ENCODE measurements at places on chromosomes 1 and 21. TPM values are rescaled to one million over a fixed set of nuclear protein-coding genes. Genes with fewer than 3 reads are reported as not detected.
A peak's percentile ranks its signal among the peaks of the same experiment; 100 is the strongest.

- no peak for DNase-seq
Observed at GRCh38 chr21:14569868-14570267, 23.8 kb upstream of the SAMSN1 start.

DNA sequence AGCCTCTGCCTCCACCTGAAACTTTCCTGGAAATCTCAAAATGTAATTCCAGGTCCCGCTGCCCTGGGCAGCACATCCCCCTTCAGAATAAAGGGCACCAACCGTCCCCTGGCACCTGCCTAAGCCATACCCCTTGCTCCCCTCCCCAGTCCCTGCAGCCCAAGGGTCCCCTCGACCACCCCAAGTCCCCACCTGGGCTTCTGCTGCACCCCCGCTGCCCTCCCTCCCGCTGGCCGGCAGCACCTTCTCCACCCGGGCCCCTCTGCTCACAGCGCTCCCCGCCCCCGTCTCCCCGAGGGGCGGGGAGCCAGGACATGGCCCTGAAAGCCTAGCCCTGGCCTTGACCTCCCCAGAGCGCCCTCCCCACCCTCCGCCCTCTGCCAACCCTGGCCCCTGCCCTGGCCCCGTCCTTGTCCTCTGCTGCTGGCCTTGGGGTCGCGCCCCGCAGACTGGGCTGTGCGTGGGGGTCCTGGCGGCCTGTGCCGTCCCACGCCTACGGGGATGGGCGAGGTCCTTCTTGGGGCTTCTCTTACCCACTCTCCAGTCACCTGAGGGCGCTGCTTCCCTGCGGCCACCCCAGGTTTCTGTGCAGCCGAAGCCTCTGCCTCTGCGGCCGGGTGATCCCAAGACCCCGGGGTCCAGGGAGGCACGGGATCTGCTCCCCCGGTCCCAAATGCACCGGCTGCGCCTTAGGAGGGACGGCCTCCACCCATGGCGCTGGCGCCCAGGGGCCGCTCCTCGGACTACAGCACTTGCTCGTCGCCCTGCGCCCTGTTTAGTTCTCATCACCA, 41.7 kb downstream of the WDR4 start:
- DNase-seq, result no peak

GRCh38 chr1:244173240-244173639, 122.2 kb downstream of the ZBTB18 start:
- no peak for DNase-seq

GRCh38 chr21:40667967-40668366, 179.0 kb downstream of the DSCAM start:
- DNase-seq, result no peak

DNA sequence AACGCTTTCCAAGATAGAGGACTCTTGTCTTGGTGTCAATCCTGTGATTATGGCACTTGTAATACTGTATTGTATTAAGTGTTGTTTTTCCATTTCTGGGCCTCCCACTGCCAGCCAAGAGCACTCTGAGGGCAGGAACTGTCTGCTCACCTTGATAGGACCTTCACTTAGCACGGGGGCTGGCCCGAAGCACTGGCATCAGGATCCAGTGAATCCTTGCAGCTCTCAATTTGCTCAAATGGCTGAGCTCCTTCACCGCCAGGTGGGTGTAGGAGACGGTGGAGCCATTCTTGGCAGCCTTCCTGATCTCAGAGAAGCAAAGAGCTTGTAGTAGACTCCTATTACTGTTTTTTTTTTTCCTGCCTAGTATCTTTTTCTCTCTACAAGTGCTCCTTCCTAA, 17.7 kb downstream of the MECR start:
- no peak for DNase-seq

- no peak for DNase-seq
Observed at GRCh38 chr1:180213401-180214170, 16.5 kb upstream of the LHX4 start.

GRCh38 chr1:26999440-26999987, 6.0 kb downstream of the TRNP1 start:
- DNase-seq, result no peak

DNA sequence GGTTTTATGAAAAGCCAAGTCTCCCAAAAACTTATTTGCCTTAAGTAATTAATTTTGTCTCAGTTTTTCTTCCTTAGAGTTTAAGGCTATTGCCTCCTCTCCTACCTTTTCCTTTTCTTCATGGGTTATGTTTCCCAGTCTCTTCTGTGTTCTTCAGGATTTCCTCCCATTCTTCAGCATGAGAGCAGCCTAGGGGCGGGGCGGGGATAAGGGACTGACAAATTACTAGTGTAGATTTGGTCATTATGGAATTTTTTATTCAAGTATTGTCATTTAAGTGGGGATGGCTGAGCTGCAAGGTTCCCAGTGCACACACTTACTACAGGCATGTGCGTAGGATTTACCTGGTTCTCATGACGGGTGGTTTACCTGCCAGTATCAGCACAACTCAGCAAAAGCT, 35.2 kb upstream of the PIGV start:
- DNase-seq, result no peak

DNA sequence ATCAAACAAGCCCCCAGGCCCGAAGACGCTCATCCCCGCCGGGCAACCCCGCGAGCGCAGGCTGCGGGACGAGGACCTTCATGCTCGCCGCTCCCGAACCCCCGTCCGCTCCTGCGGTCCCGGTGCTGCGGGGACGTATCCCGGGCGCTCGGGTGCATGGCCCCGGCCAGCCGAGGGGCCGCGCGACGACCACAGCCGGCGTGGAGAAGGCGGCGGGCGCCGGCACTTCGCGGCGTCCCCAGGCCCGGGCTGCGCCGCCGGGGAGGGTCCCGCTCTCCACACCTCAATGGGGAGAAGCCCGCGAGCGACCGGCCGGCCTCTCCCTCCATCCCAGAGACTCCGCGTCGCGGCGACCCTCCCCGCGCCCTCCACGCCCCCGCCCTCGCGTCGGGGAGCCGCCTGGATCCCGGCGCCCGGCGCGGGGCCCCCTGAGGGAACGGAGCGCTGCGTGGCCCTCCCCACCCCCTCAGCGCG, 401 bp downstream of the ERRFI1 start:
- no peak for DNase-seq

- no peak for DNase-seq
Observed at GRCh38 chr1:211247921-211248320, 11.2 kb upstream of the RCOR3 start.

GRCh38 chr1:62428351-62428750, 8.5 kb upstream of the USP1 start:
- DNase-seq, result no peak

GRCh38 chr1:76254104-76255030, 179.8 kb downstream of the ST6GALNAC3 start:
- DNase-seq, result no peak

DNA sequence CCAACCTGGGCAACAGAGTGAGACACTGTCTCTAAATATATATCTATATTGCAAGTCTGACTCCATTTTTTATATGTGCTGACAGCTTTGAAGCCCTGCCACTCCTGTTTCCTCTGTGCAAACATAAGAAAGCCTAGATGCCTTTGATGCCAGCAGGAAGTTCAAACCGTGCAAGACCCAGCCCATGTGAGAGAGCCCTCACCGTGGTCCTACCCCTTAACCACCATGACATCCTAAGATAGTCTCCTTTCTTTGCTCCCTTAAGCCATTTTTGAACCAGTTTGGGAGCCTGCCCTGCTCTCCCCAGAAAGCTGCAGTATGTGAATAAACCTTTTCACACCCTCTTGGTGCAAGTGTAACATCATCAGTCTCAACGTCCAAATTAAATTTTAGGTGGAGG, 3.7 kb upstream of the DIPK1A start:
- peak; percentile 60 for DNase-seq

- DNase-seq, result no peak
Observed at GRCh38 chr1:108962681-108963051, 618 bp downstream of the CLCC1 start.

DNA sequence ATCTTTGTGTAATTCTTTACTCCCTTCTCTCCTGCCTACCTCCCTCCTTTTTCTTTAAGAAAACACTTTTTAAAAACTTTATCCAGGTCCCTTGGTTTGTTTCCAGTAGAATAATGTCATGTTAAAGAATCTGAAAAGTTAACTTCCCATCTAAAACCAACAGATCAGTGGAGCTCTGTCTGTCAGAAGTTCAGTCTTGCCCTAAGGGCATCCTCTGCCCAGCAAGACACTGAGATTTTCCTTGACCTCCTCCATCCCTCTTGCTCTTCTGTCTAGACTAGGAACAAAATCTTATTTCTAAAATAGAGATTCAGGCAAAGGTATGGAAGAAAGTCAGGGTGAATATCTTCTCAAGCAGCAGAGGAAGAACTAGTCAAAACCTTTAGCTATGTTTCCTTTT, 5.7 kb upstream of the GNL2 start:
- no peak for DNase-seq

- DNase-seq, result no peak
Observed at GRCh38 chr1:235502601-235503402, 1.4 kb downstream of the B3GALNT2 start.

- no peak for DNase-seq
Observed at GRCh38 chr1:225700164-225700821, 47.4 kb upstream of the ENAH start.

DNA sequence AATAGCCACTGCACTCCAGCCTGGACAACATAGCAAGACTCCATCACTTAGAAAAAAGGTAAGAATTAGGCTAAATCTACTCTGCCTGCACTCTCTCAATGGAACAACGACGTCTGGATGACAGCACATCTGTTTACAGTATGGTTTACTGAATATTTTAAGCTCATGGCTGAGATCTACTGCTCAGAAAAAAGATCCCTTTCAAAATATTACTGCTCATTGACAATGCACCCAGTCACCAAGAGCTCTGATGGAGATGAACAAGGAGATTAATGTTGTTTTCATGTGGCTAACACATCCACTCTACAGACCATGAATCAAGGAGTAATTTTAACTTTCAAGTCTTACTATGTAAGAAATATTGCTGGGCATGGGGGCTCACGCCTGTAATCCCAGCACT, 58.0 kb downstream of the SLC27A3 start:
- no peak for DNase-seq

DNA sequence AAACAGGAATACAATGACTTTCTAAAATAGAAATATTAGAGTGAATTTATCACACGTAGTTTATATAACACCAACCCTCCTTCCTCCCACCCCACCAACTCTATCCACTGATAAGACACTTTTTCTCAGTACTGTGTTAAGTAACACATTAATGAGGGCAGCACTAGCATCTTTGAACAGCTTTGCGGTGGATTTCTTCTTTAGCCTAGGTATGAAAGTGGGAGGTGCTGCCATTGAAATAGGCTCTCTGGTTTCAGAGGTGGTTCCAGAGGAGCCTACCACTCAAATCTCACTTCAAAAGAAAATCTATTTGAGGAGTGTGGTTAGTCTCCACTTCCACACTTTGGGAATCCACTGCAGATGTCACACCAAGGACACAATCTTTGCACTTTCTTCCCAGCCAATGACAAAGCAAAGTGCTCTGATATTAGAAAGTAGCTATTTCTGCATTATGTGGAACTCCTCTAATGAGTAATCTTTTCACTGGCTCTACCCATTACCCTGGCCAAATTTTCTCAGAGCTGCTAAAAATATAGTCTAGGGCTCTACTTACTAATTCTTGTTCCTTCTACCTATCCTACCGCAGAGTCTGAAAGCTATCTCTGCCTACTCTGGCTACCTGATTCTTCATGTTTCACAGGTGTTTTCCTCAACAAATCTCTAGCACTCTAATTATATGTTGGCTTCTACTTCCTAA, 1667.8 kb downstream of the MRPL39 start:
- no peak for DNase-seq

GRCh38 chr1:63698001-63698838, 75.6 kb upstream of the ROR1 start:
- DNase-seq, result no peak

DNA sequence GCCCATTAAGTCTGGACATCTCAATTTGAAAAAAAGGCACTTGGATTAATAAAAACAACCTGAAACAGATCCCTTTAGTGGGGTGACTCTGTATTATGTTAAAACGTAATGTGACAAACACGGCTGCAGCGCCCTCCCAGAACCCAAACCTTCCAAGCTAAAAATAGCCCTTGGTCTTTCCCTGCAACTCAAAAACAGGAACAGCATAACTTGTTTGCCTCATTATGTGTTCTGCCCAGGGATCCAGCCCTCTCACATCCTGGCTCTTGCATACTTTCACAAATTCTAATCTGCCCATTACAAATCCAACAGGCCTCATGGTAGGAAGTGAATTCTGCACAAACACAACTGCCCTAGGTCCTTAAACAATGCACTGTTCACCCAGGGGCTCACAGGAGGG, 94.7 kb upstream of the GADD45A start:
- DNase-seq, result no peak

- no peak for DNase-seq
Observed at GRCh38 chr1:15444468-15445389, 6.5 kb downstream of the CTRC start.

- peak; percentile 63 for DNase-seq
Observed at GRCh38 chr1:94807742-94808491, 12.2 kb upstream of the SLC44A3 start.

GRCh38 chr21:33552093-33552998, 9.5 kb downstream of the SON start:
- DNase-seq, result no peak

DNA sequence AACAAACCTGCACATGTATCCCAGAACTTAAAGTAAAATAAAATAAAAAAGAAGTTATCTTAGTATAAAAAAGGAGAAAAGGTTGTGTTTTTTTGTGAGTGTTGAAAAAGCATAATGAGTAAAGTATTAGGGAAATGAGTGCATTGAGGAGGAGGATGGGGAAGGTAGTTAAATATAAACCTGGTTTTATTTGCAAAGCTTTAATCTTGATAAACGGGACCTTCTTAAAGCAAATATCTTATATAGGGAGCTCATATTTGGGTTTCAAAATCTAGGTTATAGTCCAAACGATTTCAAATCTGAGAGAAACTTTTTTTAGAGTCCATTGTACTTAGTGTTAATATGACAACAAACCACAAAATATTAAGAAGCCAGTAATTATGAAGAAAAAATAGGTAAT, 21.7 kb upstream of the SLC19A2 start:
- DNase-seq, result no peak

DNA sequence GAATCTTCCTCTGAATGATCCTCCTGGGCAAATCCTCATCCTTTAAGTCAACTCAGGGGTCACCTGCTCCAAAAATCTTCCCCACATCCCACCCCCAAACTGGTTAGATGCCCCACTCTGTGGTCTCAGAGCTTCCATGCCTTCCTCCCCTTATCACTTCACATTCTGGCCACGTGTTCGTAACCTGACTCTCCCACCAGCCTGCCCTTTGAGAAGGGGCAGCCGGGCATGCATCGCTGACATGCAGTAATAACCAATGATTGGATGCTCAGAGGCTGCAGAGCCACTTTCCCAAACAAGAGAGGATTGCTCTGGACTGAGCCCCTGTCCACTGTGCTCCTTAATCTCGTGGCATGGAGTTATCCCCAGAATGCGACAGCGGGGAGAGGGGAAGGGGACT, 7.0 kb downstream of the LELP1 start:
- DNase-seq, result no peak

Gene MAEL
- 0.57 TPM for polyA plus RNA-seq

Gene VTCN1
- polyA plus RNA-seq, result 0.07 TPM

Gene CRNN
- 0.43 TPM for polyA plus RNA-seq

Gene A3GALT2
- polyA plus RNA-seq, result not detected
